ENCODE measurements at places on chromosomes 6 and 20.

- DNase-seq, result no peak
Observed at GRCh38 chr6:169918954-169919549, 167.6 kb downstream of the ERMARD start.

DNA sequence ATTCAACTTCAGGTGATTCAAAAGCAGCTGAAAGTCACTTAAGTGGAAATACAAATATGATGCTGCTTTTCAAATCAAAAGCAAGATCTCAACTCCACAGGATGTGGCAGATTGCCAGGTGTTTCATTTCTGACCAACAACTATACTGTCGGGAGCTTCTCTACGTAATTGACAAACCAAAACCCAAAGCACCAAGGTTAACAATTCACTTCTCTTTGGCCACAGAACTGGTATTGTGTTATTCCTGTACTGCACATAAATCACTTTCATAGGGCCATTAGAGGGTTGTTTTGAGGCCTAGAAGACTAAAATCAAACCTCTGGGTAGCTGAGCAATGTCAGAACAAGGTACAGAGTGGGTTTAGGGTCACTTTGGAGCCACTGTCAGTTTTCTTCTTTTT, 169.7 kb downstream of the HAO1 start:
- DNase-seq, result no peak

DNA sequence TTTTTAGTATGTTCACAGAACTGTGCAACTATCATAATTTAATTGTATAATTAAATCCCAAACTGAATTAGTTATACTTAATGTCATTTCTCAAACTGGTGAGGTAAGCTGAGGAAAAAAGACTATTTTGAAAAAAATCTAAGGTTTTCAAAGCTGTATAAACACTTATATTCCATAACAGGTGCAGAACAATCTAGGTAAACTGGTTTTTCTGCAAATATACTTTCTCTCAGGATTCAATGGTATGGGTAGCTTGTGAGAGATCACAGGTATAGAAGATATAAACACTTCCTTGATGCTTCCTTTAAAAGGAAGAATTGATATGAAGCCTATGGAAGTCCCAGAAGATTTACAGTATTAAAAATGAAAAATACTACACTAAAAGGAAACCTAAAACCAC, 33.7 kb downstream of the NOL7 start:
- DNase-seq, result no peak

DNA sequence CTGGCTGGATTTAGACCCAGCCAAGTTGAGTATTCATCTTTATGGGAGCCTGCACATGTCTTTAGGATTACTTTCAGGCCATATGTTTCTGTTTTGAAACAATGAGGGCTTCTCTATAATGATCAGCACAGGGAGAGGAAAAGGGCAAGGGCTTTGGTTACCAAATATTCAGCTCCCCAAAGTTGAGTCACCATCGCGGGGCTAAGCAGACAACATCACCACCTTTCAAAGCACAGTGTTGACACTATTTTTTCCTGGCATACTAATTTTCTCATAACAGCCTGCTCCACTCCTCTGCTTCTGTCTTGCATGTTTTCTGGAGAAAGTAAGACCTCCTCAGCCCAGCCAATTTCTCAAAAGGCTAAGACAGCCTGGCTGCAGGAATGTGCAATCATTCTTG, 4.9 kb downstream of the SCML4 start:
- peak; percentile 66 for DNase-seq

DNA sequence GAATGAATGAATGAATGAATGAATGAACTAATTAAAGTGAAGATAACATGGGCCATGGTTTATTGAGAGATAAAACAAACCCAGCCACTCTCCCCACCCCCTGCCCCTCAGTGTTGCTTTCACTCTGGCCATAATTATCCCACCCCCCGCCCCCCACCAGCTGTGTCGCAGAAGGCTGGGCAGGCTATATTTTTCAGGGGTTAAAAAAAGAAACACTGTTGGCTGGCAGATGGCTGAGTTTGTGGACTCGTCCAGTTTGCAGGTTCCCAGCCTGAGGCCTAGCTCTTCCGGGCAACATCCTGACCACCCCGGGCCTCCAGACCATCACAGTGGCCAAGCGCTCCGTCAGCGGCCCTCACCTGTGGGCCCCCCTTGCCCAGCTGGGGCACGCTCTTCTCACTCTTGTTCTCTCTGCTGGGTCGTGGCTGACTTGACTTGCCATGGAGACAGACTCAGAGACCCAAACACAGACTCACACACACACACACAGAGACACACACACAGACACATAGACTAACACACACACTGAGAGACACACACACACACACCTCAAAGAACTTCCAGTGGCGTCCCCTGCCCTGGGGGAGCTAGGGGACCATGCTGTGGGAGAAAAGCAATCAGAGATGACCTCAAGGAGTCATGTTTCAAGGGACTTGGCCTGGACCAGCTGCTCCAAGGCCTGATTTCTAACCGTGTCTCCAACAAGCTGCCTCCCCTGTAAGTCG, 2.2 kb upstream of the GRM4 start:
- no peak for DNase-seq

- peak; percentile 23 for DNase-seq
Observed at GRCh38 chr6:170378502-170378901, 71.9 kb downstream of the FAM120B start.

- DNase-seq, result peak; percentile 8
Observed at GRCh38 chr20:36092398-36093024, 62.0 kb upstream of the EPB41L1 start.

DNA sequence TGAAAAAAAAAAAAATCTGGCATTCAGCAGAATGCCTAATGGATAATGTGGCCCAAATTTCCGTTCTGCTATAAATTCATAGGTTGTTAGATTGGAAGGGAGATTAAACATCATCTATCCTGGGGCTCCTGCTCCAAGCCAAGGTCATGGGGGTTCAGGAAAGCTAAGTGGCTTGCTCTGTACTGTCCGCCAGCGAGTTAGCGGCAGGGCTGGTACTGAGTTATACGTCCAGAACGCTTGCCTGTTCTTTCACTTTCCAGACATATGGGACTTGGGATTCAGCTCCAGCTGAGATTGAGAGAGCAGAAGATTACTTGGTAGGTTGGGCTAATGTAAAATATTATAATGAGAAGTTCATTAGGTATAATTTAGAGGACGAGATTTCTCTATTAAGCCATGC, 858 bp downstream of the RWDD1 start:
- peak; percentile 21 for DNase-seq

- DNase-seq, result peak; percentile 5
Observed at GRCh38 chr6:8743170-8743745, 307.9 kb upstream of the SLC35B3 start.

DNA sequence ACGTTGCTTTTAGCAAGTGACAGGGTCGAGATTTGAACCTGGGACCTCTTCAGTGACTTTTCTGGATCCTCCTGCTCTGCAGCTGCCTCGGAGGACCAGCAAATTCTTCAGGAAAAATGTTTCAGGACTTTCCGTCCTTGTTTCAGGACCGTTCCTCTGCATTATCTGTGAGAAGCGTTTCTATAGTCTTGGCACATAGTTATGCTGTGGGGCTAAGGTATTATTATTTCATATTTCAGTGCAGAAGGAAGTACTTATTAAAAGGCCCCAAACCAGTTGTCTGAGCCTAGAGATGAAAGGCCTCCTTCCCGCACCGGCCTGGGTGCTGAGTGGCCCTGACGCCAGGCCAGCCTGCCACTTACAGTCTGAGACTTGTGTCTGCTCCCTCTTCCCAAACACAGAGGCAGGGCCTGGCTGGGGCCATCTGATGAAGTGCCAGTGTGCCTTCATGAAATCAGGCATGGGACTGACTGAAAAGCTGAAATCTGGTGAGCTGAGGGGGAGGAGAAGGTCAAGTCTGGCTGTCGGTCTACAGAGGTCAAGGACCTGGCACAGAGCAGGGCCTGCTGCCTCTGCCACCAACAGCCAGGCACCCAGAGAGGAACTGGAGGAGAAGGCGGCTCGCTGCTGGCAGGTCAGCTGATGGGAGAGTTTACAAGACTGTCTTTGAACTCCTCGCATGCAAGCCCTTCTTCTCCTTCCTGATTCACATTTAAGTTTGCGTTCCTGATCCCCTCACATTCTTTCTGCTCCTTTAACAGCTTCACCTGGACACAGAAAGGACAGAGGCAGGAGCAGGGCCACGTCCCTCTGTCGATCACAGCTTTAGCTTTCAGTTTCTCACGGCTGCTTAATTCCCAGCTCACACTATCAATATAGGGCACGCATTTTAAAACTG, 8.9 kb upstream of the QKI start:
- peak; percentile 34 for DNase-seq

GRCh38 chr6:136319732-136320131, 30.1 kb upstream of the BCLAF1 start:
- no peak for DNase-seq

- no peak for DNase-seq
Observed at GRCh38 chr20:19566226-19566945, 191.7 kb upstream of the RIN2 start.

DNA sequence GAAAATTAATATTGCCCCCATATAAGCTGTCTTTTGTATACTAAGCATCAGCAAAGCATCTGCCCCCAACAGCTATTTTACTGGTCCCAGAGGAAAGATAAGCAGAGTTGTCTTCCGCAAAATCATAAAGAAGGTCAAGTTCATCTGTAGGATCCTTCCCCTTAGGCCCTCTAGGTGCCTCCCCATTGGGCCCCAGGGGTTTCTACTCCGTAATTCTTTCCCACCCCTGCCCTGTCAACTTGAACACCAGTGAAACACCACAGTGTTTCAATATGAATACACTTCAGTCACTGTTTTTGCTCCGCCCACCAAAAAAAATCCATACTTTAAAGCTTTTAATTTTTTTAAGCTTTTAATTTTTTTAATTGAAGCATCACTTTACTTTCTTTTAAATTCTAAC, 159.2 kb downstream of the ATXN1 start:
- DNase-seq, result peak; percentile 73

DNA sequence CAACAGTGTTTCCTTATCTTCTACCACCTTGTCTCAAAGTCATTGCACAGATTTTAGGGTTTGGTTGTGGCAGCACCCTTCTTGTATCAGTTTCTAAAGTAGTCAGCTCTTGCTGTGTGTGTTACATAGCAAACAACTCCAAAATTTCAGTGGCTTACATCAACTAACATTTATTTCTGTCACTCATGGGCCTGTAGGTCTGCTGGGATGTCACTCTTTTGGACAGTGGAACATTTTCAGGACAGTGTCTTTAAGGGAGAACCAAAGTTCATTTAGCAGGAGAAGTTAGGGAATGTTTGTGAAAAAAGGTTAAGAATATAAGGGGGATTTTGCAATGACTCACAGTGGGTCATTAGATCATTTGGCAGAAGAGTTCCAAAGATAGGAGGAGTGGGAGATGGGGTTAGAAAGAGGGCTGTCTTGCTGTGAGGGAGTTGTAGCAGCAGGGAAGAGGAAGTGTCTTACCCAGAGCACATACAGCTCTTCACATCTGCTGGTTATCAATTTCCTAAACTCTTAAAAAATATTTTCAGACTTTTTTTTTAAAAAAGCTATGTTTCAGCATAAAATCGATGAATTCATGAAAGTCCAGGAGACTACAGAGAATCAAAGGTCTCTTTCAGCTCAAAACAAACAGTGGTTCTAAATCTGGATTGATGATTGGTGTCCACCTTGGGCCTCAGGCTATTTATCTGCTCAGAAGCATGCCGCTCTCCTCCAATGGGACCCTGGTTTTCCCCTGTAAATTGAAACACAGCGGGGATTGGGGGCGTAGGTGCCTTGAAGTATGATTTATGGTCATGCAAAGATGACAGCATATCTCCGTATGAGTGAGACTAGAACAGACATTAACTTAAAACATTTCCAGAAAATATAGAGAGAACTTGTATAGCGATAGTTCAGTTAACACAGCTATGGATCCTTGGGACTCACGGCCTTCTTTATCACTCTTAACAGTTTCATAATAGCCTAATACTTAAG, 117.3 kb downstream of the B3GAT2 start:
- DNase-seq, result no peak

DNA sequence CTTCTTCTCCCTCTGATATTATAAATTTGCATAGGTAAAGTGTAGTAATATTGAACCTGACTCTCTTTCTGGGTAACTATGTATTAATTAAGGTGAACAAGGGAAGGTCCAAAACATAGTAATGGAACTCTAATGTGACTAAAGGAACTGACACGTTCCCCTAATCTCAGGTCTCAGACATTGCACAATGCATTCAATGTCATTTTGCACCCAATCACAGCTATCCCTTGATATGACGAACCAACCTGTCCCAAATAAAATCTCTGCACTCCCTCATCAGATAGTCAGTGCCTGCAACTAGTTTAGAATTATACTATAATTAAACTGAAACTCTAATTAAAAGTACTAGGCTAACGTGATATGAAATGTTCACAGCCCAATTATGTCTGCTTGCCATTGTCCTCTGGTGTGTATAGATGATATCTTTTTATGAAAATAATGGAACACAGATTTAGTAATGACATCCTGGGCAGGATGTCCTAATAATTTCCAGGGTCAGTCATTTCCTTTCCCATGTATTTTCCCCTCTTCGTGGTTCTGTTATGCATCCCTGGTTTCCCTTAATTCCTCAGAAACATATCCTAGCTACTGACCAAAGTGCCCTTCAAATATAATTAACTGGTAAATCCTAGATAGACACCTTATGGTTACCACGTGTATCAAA, 36.8 kb downstream of the PTPRK start:
- DNase-seq, result no peak

DNA sequence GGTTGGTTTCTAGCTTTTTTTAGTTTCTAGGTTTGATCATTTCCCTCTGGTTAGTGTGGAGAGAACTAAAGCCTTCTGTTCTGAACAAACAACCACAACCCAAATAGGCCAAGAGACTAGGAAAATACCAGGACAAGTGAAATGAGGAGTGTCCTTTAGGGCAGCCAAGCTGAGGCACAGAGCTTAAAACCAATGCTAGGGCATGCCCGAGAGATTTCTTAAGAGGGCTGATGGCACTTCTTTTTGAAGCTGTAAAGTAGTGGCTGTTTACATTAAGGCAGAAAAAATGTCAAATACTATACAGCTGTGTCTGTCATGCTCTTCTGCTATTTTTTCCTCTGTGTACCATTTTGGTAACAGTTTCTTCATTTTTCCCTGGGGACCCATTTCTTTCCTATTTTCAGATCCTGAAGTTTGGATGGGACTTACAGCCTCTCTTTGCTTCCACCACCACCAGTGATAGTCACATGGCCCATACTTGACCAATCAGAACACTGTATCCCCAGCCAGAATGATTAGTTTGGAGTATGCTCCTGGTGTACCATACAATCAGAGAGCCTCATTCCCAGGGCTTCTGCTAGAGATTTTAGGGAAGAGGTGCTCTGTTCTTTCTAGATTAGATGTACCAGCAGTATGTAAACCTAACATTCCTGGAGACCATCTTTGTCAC, 154.4 kb downstream of the BMP2 start:
- DNase-seq, result no peak
